ENCODE measurements at places on chromosomes 6 and 20. TPM values are rescaled to one million over a fixed set of nuclear protein-coding genes. Genes with fewer than 3 reads are reported as not detected.

SLC32A1 gene
- not detected for polyA plus RNA-seq

VWA7 gene
- polyA plus RNA-seq: 0.80 TPM

OR2H2 gene
- polyA plus RNA-seq: not detected

TMEM244 gene
- polyA plus RNA-seq: not detected

ABHD16B gene
- polyA plus RNA-seq: not detected
